ENCODE measurements at places on chromosomes 2 and 18.

- no peak for DNase-seq
Measured at GRCh38 chr18:76420898-76421684, 74.0 kb downstream of the ZNF516 start.

GRCh38 chr18:32277549-32277948 lies 87.7 kb downstream of the MEP1B start:
- no peak for DNase-seq

DNA sequence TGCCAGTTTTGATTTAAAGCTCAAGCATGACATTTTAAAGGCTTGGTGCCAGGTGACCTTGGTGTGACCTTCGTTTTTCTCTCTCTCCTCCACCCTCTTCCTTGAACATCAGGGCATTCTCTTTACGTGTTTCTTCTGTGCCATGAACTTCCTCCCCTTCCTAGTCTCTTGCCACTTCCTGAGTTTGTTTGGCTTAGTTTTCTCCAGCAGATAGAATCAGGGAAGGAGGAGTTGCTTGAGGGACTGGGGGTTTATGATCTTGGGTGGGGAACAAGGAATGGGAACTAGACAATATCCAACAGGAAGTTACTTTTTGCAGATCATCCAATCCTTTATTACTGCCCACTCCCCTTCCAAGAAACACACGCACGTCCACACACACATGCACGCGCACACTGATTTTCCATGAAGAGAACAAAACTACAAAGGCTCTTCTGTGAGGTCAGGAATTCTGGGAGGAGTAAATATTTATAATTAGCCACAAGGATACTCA lies 210.6 kb upstream of the EPAS1 start:
- no peak for DNase-seq

DNA sequence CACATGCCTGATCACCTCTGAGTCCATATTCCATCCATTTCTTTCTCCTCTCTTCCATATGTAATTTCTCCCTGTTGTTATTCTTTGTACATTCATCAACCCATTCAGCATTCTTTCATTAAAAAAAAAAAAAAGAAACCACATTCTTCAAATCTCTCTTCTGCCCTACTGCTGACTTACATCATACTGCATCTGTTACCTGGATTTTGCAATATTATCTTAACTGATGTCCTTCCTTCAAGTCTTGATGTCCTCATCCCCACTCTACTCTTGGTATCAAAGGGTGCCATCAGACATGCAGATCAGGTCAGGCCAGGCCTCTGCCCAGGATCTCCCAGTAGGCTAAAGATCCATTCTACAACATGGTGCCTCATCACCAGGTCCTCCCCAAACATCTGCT lies 90.6 kb downstream of the SGPP2 start:
- no peak for DNase-seq

- DNase-seq = peak; percentile 40
Measured at GRCh38 chr2:172674034-172674967, 61.3 kb upstream of the RAPGEF4 start.

- no peak for DNase-seq
Measured at GRCh38 chr18:56691530-56691929, 40.4 kb downstream of the WDR7 start.

DNA sequence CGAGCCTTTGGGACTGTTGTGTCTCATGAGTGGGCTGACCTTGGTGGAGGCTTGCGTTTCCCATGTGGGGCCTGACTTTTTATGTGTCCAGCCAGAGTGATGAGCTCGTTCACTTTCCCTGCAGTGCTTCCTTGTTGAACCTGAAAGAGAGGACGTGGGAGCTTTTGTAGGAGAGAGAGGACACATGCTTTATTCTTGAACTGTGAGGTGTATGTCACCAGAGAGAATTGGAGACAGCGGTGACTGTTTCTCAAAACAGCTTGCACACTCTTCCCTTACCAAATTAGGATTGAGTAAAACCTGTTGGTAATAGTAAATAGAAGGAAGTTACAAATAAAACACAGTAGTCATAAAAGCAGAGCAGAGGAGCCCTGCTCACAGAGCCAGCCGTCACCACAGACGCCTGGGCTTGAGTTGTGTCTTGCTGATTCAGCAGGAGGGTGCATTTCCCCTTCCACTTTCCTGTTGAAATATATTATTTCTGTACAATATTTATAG lies 60.7 kb downstream of the INPP4A start:
- DNase-seq = no peak

DNA sequence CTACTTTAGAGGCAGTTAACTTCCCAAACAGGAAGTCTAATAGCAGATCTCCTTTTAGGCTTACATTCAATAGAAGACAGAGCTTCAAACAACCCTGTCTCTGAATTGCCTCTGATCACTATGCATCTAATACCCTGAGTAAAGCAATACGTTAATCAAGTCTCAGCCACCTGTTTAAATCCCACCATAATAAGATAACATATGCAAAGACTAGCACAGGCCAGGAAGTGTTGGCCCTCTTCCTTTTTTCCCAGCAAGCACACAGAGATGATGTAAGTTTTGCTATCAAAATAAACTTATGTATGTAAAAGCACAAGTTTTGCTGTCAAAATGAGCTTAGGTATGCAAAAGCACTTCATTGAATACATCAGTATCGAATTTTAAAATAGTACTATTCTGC lies 385.5 kb downstream of the RND3 start:
- DNase-seq = no peak

GRCh38 chr2:199440118-199440517 lies 17.6 kb downstream of the SATB2 start:
- no peak for DNase-seq

DNA sequence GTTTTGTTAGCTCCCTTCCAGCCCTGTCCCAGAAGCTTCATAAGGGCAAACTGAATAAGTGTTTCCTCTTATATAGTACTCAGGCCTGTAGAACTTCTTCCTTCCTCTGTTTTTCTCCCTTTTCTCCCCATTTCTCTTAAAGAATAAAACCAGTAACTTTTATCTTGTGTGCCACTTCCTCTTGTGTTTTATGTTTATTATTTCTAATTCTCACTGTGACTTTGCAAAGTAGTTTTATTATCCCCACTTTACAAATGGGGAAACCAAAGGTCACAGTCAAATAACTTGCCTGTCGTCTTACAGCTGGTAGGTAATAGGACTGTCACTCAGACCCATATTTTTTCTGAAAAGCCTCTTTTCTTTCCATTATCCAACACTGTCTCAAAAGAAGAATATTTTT lies 42.4 kb downstream of the RBBP8 start:
- no peak for DNase-seq

- DNase-seq = no peak
Measured at GRCh38 chr2:224847961-224848850, 132.0 kb upstream of the CCDC195 start.

GRCh38 chr2:62334440-62335058 lies 138.6 kb downstream of the B3GNT2 start:
- DNase-seq = no peak

GRCh38 chr18:44636241-44636640 lies 44.4 kb upstream of the SETBP1 start:
- DNase-seq = no peak

DNA sequence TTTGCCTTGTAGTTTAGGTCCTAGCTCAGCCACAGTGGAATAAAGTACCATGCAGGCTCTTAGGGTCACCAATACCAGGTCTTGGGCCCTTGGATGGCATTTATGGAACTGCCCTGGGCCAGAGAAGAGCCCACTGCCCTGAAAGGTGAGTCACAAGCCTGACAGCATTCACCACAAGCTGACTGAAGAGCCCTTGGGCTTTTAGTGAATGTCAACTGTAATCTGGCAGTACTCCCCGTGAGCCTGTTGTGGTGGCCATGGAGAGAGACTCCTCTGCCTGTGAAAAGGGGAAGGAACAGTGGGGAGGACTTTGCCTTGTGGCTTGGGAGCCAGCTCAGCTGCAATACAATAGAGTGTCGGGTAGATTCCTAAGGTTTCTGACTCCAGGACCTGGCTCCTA lies 1389.7 kb downstream of the DSC3 start:
- no peak for DNase-seq

- no peak for DNase-seq
Measured at GRCh38 chr2:25368660-25369059, 26.9 kb upstream of the DNMT3A start.

- DNase-seq = no peak
Measured at GRCh38 chr18:75376004-75376403, 51.5 kb downstream of the SMIM21 start.

GRCh38 chr2:62208074-62208757 lies 12.3 kb downstream of the B3GNT2 start:
- no peak for DNase-seq

DNA sequence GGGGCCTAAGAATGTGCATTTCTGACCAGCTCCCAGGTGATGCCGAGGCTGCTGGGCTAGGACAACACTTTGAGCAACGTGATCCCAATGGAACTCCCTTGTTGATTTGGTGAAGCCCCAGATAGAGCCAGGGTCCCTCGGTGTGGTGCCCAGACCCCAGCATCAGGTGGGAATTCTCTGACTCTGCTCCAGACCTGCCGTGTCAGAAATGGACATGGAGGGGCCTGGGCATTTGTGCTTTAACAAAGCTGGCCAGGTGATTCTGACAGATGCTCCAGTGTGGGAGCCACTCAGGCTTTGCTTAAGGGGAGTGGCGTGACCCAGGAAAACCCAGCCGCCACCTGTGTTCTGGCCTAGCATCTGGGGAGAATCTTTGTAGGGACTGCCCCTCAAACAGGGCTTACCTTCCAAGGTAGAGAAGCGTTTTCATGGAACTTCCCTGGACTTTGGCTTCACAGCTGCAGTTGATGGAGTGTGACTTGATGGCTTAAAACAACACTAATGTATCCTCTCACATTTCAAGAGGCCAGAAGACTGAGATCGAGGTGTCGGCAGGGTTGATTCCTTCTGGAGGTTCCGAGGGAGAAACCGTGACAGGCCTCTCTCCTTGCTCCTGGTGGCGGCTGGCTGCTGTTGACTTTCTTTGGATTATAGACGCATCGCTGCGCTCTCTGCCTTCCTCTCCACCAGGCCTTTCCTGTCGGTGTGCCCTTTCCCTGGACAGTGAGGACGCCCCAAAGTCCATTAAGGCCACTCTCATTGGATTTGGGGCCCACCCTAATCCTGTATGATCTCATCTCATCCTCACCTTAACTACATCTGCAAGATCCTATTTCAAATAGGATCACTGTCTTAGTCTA lies 57.0 kb upstream of the HDAC4 start:
- DNase-seq = no peak
